IPS DF 6.9 (cell line): ENCODE measurements at places on chromosomes 6 and 20.

GRCh38 chr6:34791164-34791700 lies 651 bp upstream of the BLTP3A start:
- no peak for DNase-seq

GRCh38 chr6:9116026-9116425 lies 680.7 kb upstream of the SLC35B3 start:
- DNase-seq: no peak

GRCh38 chr6:12968839-12969558 lies 252.4 kb downstream of the PHACTR1 start:
- DNase-seq: no peak

DNA sequence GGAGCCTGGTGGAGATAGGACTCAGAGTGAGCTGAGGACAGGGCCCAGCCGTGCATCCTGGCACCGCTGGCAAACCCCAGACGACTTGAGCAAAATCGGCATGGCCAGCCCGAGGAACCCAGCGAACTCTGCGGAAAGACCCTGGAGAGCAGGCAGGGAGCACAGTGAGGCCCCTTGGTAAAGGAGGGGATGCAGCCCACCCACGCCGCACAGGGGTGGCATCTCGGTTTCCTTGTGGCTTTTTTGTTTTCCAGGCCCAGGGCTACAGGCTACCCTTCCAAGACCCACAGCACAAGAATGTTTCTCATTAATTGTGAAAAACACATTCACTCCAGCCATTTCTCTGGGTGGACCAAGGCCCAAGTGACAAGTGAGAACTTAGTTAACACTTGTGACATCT lies 71.4 kb downstream of the BMP7 start:
- no peak for DNase-seq

- no peak for DNase-seq
Measured at GRCh38 chr20:61697666-61698597, 367.7 kb downstream of the TAF4 start.

DNA sequence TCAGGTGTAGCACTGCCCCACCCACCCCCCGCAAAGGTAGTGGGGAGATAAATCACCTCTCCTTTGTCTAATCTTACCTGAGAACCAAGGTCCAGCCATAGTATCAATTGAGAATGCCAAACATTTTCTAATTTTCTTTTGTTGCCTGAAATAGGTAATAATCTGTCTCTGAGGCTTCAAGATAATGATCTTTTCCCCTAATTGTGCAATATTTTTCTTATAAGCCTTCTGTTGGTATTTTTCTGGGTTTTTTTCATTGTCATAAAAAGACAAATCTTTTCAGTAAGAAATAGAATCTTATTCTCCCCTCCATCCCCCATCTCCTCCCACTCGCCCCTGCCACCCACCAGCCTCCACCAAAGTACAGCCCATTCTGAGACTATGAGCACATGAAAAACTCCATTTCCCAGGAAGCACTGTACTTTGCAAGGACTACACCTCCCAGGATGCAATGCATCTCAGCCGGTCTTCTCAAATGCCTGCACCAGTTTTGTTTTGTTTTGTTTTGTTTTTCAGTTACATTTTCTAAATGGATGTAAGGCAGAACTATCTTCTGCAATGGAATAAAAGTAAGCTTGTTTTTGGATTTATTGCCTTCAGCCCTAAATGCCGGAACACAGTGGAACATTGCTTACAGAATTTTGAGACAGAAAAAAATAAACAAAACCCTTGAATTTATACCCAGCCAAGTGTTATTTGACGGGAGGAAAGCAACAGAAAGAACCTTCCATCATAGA lies 268.0 kb downstream of the TFAP2A start:
- peak; percentile 13 for DNase-seq

GRCh38 chr20:25408170-25408547 lies 686 bp downstream of the GINS1 start:
- no peak for DNase-seq

- no peak for DNase-seq
Measured at GRCh38 chr6:44708208-44708607, 320.7 kb downstream of the CDC5L start.

- DNase-seq: no peak
Measured at GRCh38 chr6:134340179-134340975, 22.5 kb upstream of the SGK1 start.

GRCh38 chr6:26561533-26562466 lies 23.6 kb downstream of the HMGN4 start:
- DNase-seq: no peak

DNA sequence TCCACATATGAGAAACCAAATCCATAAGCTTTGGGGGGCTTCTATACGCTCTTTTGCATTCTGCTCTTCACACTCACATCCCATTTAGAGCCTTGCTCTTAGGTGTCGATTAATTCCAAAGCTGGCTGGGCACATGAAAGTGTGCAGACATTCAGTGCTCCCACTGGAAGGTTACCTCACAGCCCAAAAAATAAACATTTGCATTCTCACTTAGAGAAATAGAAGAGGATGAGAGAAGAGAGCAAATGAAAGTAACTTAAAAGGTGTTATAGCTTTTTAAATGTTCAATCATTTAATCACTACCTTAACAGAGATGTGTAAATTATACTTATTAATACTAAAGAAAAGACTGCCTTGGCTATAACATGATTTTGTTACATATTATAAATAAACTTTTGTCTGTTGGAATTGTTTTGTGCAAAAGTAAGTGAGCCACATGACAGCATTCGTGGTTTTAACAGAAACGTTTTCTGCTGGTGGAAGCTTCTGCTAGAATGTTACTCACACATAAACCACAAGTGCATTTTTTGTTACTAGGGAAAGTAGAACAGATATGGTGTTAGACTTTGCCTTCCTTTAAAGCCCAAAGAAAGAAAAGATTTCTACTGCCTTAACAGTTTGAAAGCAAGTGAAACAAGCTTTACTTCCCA lies 116.7 kb downstream of the SIM1 start:
- DNase-seq: no peak

DNA sequence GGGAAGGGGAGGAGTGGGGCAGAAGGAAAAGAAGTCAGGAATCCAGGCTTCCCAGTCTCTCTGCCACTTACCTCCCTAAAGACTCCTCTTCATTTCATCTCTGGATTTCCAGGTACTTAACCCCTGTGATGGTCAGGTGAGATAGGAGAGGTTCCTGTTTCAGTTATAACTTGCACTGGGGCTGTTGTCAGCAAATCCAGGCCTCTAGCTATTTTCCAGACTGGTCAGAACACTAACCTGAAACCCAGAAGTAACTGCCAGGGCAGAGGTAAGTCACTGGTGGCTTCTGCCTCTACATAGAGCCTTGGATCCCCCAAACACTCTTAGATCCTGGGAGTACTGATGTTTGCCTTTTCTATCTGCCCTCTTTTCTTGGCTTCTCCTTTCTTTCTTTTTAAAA lies 233.5 kb upstream of the TAB2 start:
- no peak for DNase-seq

DNA sequence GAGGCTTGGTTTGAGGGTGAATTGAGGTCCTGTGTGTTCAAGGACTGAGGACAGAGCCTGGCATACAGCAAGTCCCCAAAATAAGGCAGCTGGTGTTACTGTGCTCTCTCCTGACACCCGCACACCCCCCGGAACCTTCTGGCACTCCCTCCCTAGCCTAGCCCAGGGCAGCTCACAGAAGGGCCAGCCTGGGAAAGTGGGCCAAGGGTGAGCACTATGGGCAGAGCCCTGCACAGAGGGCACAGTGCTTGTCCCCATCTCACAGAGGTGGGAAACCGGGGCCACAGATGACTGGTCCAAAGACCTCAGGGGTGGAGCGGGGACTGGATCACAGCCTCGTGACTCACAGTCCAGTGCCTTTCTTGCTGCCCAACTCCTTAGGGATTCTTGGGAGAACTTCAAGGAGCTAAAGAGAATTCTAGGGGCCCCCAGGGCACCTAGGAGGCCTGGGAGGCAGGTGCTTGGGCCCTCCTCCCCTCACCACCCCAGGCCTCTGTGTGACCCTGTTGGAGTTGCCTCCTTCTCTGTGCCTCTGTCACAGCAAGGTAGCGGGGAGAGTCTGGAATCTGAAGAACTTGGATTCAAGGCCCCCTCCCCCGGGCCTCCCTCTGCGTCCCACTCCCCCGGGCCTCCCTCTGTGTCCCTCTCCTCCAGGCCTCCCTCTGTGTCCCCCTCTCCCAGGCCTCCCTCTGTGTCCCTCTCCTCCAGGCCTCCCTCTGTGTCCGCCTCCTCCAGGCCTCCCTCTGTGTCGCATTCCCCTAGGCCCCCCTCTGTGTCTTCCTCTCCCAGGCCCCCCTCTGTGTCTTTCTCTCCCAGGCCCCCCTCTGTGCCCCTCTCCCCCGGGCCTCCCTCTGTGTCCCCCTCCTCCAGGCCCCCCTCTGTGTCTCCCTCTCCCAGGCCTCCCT lies 13.5 kb downstream of the DLGAP4 start:
- no peak for DNase-seq

DNA sequence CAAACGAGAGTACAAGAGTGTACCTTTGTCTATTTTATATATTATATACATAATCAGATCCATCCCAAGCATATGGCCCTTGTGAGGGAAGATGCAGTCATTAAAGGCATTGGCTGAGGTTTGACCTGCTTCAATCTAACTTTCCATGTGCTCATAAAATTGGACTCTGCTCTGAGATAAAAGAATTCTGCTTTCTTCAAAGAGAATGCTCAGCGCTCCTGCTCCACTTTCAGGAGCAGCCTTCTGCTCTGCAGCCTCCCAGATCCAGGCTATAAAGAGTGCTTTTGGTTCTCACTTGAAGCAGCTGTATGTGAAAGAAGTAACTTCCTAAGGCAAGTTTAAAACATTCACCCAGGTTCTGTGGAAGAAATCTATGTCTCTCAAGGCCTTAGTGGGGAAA lies 45.3 kb downstream of the CD83 start:
- DNase-seq: no peak

DNA sequence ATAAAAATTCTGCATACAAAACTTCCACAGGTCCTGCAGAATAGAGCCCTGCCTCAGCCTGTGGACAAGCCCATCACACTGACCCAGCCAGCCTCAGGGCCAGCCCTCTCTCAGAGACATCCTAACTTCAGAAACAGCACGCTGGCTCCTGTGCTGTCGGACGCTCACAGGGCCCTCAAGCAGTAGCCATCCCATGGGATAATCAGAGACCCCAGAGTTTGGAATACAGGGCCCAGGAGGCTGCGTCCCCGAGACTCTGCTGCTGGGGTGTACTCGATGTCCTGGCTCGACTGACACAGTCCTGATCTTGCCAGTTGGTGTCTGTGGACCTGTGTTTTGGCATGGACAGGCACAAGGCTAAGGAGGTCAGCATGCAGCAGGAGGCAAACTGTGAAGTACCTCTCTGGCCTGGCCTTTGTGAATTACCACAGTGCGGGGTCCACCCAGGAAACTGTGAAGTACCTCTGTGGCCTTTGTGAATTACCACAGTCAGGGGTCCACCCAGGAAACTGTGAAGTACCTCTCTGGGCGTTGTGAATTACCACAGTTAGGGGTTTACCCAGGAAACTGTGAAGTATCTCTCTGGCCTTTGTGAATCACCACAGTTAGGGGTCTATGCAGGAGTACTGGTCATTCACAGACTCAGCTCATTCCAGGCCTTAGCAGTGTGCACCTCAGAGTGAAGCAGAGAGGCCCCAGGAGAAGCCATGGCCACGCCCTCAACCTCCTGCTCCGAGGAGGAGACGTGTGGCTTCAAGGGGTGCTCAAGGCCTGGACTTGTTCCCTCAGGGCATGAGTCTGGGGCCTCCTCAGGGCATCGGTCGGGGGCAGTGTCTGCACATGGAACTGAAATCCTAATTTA lies 212.4 kb downstream of the SYNDIG1 start:
- no peak for DNase-seq

GRCh38 chr6:130128326-130128725 lies 94.4 kb downstream of the SAMD3 start:
- no peak for DNase-seq

GRCh38 chr20:31684153-31685015 lies 38.3 kb downstream of the BCL2L1 start:
- no peak for DNase-seq

DNA sequence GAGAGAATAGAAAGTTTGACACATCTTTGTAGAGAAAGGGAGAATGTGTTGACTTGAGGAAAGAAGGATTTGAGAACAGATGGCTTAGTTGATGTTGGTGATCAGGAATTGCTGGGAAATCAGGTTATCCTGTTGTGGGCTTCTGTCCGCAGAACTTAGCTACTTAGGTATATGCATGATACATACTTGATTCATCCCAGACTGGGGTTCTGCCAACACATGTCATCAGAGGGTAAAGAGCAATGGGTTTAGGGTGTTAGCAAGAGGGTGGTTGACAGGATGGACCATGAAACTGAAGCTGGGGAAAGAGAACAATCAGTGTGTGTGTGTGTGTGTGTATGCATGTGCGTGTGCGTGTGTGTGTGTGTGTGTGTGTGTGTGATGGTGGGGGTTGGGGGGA lies 50.6 kb upstream of the NELFCD start:
- no peak for DNase-seq

DNA sequence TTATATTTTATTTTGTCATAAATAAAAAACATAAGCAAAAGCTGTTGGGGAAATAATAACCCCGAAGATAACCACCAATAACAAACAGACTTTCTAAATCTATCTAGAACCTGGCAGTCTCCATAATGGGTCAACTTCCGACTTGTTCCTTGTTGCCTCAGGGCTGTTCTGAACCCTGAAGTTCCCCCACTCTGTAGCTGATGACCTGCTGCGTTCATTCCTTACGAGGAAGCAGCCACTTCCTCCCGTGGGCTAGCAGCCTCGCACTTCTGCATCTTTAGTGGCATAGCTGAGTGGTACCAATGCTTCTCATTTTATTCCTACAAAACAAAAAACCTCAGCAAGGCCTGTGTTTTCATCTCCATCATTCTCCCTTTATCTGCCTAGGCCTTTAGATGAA lies 103.0 kb downstream of the PLEKHG1 start:
- DNase-seq: no peak

- DNase-seq: no peak
Measured at GRCh38 chr6:18842534-18842933, 455.4 kb downstream of the RNF144B start.

- DNase-seq: no peak
Measured at GRCh38 chr6:38307740-38308139, 332.0 kb downstream of the BTBD9 start.

- no peak for DNase-seq
Measured at GRCh38 chr6:167148997-167149396, 8.8 kb downstream of the GPR31 start.

DNA sequence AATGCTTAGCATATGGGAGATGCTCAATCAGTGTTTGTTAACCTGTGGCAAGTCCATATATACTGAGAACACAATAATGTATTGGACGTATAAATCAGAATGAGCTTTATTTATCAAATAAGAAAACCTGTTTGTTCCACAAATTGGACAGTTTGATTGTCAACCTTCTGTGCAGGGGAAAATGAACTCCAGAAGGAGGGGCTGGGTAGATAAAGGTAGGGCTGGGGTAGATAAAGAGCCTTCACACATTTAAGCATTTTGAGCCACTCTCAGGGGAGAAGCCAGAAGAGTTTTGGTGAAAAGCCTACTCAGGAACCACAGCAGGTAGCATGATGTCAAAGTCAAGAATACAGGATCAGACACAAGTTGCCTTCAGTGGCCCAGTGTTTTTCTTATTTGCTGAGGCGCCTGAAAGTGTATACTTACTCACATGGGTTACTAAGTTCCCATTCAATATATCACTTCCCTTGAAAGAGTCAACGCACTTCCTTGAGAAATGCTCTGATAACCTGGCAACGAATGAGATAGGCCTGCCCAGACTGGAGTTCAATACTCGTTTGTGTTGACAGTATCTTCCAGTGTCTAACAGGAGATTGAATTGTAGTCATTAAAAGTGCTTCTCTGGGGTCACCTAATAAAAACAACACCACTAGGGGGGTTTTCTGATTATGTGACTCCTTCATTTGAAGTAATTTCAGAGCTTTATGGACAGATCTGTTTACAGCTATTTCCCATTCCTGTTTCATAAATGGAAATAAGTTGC lies 263.9 kb upstream of the CITED2 start:
- DNase-seq: no peak
